DMS153 (cell line): ENCODE measurements at places on chromosomes 3 and 15.

- DNase-seq, result peak; percentile 5
Observed at GRCh38 chr15:39621210-39621609, 40.3 kb downstream of the THBS1 start.

- no peak for DNase-seq
Observed at GRCh38 chr3:25471081-25471768, 43.2 kb downstream of the RARB start.

- no peak for DNase-seq
Observed at GRCh38 chr15:48582452-48583247, 62.9 kb downstream of the FBN1 start.

DNA sequence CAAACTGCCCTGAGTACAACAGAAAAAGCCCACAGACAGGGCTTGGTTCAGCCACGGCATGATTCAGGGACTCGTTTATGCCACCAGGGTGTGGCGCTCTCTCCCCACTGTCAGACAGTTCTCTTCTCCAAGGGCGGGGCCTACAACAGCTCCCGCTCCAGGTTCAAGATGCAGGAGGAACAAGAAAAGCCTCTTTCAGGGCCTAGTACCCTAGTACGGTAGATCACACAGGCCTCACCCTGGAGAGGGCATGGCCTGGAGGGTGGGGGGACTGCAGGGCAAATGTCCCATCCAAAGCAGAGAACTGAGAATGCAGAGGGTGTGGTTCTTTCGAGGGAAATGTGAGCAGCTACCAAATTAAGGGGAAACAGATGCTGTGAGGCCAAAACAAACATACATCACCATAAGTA is 12.0 kb downstream of the MESD start:
- DNase-seq, result peak; percentile 48

DNA sequence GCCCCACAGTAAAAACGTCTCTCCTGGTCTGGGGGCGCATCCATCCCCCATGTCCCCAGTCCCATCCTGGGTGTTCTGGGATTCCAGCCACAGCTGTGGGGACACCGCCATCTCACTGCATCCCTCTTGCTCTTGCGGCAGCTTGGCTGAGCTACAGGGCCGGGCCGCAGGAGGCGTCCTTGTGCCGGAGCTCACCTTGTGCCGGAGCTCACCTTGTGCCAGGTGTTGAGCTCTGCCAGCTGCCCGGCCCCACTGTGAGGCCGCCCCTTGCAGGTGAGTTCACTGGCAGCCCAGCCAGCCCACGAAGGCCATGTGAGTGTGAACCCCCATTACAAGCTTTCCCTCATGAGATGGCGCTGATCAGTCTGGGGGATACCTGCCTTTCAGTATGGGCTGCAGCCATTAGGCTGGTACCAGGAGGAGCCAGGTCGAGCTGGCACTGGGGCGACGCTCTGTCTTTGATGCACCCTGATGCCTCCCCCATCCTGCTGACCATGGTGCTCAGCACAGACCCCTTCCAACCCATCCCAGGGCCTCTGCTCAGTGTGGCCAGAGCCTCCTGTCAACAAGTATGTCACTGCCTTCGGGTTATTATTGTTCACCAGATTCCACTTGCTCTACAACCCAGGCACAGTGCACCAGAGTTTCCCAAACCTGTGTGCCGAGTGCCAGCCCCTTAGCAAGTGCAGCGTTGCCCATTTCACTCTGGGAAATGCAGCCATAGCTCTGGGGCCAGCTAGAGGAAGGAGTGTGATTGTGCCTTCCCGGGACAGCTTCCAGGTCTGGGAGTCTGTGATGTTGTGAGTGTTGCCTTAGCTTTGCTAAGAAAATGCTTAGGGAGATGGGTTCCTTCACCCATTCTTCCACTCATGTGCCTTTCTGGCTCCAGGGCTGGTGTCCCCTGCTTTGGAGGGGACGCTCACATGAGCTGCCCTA is 105.7 kb downstream of the APBA2 start:
- no peak for DNase-seq

DNA sequence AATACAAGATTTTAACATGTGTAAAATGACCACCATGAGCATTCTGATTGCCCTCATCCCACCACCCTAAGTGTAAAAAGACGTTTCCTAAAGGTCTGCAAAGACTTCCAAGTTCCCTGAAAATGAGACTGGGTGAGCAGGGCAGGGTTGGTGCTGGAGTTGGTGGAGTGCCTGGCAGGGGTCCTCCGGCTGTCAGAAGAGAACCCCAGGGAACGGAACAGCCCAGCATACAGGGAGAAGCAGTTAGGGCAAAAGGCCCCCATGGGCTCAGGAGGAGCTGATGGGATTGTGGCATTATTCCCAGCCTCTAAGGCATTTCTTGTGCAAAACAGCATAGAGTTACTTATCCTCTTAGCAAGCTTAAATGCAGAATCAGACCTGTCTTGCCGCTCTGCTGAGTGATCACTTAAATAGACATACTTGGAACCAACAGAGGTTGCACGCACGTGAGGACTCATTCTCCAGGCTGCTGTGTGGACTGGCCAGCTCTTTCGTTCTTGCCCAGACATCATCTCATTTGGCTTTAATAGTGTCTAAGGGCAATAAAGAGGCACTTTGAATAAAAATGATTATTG is 36.0 kb downstream of the XYLB start:
- DNase-seq, result no peak

DNA sequence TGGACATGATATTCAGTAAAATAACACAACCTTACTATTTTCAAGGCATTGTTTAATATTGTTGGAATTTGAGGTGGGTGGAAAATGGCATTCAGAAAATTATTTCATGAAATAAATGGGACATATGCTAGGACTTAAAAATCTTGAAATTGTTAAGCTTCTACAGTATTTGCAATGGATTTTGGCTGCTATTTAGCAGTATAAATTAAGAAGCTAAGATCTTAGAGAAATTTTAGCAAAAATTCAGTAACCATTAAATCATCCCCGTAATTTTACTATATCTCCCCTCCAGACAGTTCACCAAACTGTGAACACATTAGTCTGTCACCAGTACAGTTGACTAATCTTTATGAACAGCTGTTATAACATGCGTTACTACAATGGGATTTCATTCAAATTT is 8.2 kb downstream of the DIPK2A start:
- no peak for DNase-seq

DNA sequence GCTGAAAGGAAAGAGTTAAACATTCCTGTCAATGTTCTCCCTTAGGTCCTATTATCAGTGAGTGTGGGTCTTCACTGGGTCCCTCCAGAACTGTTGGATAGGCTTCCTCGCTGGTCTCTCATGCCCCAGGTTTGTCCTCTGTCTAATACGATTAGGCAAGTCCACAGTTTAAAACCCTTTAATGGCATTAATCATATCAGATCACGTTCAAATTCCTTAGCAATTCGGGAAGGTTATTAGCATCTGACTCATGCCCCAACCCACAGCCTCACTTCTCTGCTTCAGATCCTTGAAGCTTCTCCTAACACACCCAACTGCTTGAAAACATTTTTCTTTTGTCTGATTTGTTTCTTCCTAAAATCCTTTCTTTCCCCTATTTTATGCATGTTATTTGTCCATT is 224.3 kb upstream of the ATP10A start:
- no peak for DNase-seq

GRCh38 chr15:39327005-39327730 is 253.7 kb upstream of the THBS1 start:
- DNase-seq, result no peak

DNA sequence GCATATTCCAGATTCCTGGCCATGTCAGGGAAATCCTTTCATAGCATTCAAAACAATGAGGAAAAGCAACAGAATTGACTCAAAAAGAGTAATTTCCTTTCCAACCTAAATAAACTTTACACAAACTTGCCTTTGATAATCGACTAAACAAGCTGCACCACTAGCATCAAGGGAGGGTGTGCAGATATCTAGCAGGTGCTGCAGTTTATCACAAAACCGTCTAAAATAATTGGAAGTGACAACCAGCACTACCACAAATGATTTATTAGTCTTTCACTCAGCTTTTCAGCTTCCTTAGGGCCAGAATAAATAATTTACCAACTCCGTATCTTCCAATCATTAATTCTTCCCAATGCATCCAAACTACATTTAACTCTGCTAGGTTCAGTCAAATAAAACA is 71.7 kb downstream of the TBC1D5 start:
- no peak for DNase-seq

- no peak for DNase-seq
Observed at GRCh38 chr3:5019411-5020241, 40.4 kb downstream of the BHLHE40 start.

GRCh38 chr15:40103864-40104271 is 4.8 kb downstream of the BMF start:
- DNase-seq, result no peak

DNA sequence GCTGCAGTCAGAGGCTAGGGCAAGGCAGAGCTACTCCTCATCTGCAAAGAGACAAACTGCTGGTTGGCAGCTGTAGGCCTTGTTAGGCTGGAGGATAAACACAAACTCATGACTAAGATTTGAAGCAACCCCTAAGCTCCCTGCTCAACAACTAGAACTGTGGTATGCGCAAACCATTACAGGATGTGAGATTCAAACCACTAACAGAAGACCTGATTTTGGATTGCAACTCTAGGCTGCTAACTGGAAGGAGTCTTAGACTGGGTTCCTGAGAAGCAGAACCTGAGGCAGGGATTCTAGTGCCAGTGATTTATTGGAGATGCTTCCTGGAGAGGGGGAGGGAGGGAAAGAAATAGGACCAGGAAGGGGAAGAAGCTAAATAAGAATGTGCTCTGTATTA is 22.5 kb downstream of the CCR4 start:
- no peak for DNase-seq

- no peak for DNase-seq
Observed at GRCh38 chr3:165830746-165831145, 6.5 kb downstream of the BCHE start.
